ENCODE measurements at places on chromosomes 3 and 15.

- DNase-seq, result peak; percentile 43
These were observed 227.4 kb upstream of the AZI2 start for GRCh38 chr3:28575746-28576613.

DNA sequence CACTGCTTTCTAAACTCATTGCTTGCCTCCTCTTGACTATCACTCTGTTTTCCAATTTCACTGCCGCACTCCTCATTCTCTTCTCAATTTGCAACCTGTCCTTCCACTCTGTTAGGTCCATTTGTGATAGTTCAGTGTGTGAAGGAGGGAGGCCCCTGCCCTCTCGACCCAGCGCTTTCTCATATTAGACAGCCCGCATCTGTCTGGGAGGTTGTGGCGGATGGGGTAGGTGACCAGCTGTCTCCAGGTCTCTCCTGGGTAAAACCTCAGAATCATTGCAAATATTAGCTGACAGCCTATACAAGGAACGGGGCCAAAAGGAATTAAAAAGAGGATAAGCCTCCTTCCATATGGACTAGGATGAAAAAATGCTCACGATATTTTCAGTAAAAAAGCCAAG, 358.3 kb downstream of the SHQ1 start:
- no peak for DNase-seq

DNA sequence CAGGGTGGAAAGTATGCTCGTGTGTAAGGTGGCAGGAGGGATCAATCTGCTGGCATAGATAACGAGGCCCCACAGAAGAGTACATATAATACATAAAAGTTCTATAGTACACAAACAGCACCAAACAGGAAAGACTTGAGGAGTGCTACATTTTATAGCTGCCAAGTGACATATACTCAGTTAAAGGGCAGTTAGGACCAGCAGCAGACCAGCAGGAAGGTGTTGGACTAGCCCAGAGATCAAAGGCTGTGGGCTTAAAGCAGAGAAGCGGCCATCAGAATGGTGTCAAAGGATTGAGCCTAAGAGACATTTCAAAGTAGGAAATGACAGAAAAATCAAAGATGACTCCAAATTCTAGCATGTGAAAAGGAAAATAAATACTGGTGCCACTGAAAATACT, 34.5 kb downstream of the SFMBT1 start:
- no peak for DNase-seq

GRCh38 chr15:87626860-87627259, 629.7 kb downstream of the NTRK3 start:
- no peak for DNase-seq

- DNase-seq, result no peak
These were observed 21.6 kb downstream of the SPTSSB start for GRCh38 chr3:161349529-161350312.

DNA sequence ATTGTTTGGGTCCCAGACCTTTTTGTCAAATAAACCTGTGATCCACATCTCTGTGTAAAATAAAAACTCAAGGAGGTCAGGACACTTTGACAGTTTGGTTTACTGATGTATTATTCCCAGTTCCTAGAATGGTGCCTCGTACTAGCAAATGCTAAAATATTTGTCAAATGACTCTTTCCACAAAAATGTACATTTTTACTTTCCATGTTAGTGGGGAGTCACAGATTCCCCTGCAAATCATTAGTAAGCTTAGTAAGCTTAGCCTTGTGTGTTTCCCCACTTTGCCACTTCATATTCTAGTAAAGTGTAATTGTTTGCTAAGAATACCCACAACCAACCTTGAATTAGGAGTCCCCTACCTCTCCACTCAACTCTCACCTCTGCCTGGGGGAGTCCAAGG, 2.4 kb upstream of the MAGI1 start:
- no peak for DNase-seq

DNA sequence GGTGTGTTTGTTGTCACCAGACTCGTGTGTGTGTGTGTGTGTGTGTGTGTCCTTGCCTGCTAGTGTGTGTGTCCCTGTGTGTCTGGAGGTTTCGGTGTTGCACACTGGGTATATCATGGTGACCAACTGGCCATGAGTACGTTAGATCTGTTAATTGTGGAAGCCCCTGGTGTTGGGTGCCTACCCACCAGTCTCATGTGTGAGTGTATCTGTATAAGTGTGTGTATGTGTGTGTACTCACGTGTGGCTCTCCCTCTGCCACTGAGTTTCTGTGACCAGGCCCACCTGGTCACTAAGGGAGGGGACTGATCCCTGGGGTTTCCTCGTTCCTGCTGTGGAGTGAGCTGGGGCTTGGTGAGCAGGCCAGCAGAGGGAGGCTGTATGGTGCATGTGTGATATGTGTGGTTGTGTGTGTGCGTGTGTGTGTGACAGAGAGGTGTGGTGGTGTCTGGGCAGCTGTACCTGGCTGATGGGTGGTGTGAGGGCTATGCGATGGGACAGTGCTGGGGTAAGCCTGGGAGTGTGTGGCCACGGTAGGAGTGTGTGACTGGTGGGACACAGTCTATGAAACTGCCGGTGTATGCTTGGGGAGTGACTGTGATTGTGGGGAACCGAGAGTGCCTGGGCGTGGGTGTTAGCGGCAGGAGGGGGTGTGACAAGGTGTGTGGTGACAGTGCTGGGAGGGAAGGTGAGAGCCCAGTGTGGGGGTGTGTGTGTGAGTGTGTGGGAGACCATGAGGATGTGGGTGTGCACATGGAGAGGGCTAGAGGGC, 1.8 kb downstream of the PRKCD start:
- DNase-seq, result no peak

DNA sequence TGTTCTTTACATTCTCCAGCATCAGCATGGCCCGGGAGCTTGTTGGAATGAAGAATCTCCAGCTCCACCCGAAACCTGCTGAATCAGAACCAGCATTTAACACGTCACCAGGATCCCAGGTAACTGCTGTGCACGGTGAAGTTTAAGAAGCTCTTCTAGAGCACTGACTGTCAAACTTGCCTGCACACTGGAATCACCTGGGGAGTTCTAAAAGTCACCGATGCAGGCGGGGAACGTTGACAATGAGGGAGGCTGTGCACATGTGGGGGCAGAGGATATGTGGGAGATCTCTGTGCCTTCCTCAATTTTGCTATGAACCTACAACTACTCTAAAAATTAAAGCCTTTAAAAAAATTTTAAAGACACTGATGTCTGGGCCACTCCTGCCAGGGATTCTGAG, 19.1 kb upstream of the PAQR5 start:
- DNase-seq, result no peak

DNA sequence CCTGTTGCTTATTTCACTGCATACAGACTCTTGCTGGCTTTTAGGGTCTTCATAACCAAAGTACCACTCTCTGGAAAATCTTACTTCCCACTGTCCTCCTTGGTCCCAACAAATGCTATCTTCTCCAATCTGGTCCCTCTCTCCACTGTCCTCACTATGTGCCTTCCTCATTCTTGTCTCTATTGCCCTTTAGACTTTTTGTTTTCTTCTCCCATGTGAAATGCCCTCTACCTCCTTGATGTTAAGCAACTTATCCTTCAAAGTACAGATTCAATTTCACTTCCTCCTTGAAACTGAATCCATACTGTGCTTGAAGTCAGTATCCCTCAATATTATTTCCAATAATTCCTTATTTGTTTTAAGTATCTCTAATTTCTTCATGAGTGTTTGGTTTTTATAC, 60.8 kb downstream of the CGGBP1 start:
- no peak for DNase-seq

DNA sequence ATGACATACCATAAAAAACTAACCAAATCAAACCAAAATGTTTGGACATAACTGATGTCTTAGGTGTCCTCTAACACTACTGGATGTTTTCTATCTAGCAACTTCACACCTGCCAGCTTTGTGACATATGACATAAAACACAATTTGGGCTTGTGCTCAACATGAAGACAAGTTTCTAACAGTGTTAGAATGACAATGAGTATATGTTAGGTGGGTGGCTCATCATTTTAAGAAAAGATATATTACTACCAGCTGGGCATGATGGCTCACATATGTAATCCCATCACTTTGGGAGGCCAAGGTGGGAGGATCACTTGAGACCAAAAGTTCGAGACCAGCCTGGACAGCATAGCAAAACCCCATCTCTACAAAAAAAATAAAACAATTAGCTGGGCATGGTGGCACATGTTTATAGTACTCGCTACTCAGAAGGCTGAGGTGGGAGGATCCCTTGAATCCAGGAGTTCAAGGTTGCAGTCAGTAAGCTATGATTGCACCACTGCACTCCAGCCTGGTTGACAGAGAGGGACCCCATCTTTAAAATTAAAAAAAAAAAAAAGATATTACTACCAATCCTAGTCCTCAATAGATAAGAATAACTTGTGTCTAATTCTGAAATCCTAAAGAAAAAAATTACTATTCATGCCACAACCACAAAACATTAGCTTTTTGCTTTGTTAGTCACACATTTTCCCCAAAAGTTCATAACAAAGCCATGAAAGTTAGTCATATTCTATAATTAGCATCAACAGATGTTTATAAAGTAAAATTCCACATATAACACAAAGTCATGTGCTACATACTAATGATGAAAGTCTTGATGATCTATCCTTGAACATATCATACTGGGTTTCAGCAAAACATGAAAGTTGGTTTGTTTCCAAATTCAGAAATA, 59.9 kb downstream of the LRRFIP2 start:
- DNase-seq, result no peak

- DNase-seq, result no peak
These were observed 254.5 kb upstream of the ROPN1 start for GRCh38 chr3:124246376-124246775.

DNA sequence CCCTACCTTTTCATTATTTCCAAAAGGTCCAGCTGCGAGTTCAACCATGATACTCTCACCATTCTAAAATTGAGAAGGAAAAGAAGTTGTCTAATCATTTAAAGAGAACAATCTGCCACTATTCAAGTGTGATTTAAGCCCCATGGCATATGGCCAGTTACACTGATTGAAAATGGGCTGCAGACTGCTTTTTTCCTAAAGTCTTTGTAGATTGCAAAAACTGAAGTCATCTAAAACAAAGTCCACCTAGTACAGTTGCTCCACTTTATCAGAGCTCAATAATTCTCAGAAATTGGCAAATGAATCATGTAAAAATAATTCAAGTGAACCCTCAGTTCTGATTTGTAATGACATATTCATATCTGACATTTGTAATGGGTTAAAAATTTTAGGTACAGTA, 39.2 kb downstream of the SPPL2A start:
- no peak for DNase-seq

DNA sequence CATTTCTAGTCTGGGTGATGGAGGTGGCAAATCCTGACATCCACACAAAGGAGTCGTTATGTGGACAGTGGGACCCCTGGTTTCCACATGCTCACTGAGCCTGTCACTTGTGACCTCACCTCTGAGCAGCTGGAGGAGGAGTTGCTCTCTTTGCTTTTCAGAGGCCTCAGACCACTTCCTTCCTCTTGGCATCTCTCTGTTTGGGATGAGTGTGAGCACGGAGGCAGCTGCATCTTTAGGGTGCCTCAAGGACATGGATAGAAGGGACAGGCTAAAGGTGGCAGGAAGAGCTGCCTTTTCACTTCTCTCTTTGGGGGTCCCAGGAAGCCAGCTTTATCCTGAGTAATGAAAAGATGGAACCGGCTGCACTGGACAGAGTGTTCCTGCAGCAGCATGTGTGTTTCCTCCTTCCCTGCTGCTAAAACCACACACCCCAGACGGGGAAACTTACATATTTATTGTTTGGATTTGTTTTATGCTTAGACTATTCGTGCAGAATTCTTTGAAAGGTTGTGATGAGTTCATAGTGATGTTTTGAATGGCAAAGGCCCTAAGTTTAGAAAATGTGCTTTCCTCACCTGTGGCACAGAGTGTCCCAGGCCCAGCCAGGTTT, 31.8 kb downstream of the GPR171 start:
- DNase-seq, result no peak

DNA sequence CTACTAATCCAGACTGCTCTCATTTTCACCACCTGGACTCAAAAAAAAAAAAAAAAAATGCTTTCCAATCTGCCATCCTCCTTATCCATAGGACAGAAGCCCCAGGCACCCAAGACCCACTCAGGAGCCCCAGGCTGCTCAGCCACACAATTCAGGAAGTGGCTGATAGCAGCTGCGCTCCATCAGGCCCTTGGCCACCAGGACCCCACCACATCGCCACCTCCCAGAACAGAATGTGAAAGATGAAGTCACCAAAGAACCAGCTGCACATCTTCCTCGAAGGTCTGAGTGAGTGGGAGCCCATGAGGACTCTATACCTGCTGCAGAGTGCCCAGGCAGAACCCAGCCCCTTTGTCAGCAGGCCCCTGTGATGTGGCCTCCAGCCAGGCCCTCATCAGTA, 19.5 kb downstream of the POC1A start:
- DNase-seq, result no peak

GRCh38 chr15:96367311-96368200, 37.1 kb downstream of the NR2F2 start:
- DNase-seq, result no peak

GRCh38 chr3:50147447-50147846, 7.7 kb upstream of the SEMA3F start:
- no peak for DNase-seq

- DNase-seq, result no peak
These were observed 796.1 kb downstream of the TBL1XR1 start for GRCh38 chr3:176401211-176401610.

- DNase-seq, result no peak
These were observed 618.5 kb upstream of the BCHE start for GRCh38 chr3:166455744-166456143.

GRCh38 chr15:40936709-40937666, 7.8 kb downstream of the DLL4 start:
- peak; percentile 86 for DNase-seq

DNA sequence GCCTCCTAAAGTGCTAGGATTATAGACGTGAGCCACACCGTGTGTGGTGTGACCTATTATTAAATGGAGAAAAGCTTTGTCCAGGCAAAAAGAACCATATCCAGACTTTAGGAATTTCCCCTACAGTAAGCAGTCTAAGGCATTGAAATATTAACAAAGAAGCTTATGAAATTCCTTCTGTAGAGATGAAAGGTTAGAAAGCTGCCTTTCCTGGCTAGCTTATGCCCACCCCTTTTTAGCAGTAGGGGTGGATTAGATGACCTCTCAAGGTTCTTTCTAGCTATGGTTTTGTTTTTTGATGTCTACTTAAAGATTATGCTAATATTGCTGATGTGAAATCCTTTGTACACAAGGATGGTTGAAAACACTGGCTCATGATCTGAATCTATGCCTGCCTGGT, 13.9 kb downstream of the OXSM start:
- no peak for DNase-seq

DNA sequence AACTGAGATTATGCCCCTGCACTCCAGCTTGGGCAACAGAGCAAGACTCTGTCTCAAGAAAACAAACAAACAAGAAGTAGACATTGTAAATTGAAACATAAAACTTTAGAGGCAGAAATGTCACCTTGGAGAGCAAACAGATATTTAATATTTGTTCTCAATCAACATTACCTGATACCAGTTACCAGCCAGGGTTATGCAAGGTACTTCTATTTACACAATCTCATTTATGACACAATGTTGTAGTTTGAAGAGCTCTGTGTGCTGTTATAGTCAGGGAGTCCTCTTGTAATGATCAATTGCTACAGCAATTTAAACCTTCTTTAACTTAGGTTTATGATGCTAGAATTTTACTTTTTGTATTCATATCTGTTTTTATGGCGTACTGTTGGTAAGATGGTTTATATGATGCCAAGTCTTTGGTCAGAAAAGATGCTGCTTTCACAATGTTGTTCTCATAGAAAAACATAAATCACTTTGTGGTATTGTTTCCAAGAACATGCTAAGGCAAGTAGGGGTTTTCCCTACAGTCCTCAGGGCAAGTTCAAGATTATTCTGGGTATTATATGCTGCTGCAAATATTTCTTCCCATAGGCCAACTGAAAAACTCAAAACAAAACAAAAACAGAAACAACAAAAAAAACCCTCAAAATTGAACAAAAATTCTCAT, 173.5 kb downstream of the TNIK start:
- no peak for DNase-seq

Data from NCI-H2171 (cell line).